ENCODE measurements at places on chromosomes 16 and 17.

DNA sequence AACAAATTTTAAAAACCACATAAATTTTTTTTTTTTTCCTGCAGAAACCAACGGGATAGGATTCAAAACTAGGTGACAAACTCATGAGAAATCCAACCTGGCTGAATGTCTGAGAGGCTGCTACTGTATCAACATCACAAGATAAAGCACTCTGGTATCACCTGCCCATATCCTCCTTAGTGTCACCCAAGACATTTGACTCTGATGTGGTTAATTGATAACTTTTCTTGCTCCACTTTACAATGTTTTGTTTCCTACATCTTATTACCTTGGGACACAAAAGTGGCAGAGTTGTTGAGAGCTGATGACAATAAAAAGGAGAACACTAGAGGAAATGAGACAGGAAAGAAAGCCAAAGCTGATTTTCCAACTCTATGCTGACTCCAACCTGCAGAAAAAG lies 4.0 kb upstream of the FBXL20 start:
- DNase-seq: no peak

GRCh38 chr17:81066072-81066471 lies 31.1 kb downstream of the BAIAP2 start:
- no peak for DNase-seq

DNA sequence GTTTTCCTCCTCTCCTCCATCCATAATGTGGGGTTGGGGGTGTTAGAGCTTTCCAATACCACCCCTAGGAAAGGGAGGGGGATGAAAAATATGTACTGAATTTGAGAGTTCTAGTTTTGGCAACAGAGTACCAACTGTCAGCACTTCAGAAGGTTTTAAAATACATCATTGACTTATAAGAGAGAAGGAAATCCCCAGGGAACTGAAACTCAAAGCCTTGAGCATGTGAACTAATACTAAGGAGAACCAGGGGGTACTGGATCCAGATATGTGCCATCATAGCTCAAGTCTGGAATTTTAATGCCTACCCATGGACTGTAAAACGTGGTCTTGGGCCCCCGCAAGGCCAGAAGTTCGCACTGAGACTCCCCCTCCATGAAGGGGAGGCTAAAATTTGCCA lies 15.8 kb downstream of the CACNG5 start:
- DNase-seq: no peak

DNA sequence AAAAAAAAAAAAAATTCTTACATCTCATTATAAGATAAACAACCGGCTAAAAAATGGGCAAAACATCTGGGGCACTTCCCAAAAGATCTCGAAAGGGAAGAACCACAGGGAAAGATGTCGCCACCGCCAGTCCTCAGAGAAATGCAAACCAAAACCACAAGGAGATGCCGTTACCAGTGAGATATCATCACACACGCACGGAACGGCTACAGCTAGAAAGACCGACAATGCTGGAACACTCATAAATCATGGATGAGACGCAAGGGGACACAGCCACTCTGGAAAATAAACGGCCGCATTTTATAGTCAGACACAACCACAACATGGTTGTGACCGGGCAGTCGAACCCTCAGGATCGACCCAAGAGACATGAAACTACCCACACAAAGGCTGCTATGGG lies 24.5 kb downstream of the WDR45B start:
- no peak for DNase-seq

GRCh38 chr17:35569405-35569804 lies 8.8 kb upstream of the SLFN14 start:
- no peak for DNase-seq

- DNase-seq: no peak
Observed at GRCh38 chr17:2398655-2399571, 1.9 kb downstream of the MNT start.

DNA sequence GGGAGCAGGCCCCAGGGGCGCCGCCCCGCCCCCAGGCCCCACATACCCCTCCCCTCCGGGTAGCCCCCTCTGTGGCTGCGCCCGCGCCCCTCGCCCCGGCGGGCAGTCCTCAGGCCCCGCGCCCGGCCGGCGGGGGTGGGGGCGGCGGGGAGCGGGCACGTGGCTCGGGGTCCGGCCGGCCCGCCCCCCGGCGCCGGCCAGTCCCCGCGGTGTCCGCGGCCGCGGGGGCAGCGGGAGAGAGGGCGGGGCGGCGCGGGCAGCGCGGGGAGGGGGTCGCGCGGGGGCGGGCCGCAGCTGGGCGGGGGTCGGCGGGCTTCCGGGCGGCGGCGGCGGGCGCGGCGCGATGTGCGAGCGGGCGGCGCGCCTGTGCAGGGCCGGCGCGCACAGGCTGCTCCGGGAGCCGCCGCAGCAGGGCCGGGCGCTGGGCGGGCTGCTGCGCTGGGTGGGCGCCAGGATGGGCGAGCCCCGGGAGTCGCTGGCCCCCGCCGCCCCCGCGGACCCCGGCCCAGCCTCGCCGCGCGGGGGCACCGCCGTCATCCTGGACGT lies 335 bp downstream of the NECAB2 start:
- DNase-seq: no peak

GRCh38 chr17:39921323-39921722 lies 2.9 kb upstream of the GSDMB start:
- DNase-seq: no peak

- DNase-seq: no peak
Observed at GRCh38 chr16:3641801-3642396, 12.6 kb upstream of the DNASE1 start.

DNA sequence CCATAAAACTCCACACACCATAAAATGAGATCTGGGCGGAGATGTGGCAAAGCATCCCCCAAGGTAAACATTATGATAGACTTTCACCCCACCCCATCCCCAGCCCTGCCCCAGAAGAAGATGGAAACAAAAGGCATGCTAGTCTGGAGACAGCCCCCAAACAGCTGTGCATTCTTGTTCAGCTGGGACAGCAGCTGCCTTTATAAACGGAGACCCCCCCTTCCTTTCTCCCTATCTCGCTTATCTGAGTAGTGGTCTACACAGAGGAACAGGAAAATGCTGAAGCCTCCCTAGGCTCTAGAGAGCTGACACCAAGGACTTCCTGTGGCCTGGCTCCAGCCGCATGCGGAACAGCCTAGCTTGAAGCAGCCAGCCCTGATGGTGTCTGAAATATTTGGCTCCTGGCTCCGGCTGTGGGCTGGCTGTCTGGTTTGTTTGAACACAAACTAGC lies 190.3 kb upstream of the ANKFN1 start:
- DNase-seq: no peak

DNA sequence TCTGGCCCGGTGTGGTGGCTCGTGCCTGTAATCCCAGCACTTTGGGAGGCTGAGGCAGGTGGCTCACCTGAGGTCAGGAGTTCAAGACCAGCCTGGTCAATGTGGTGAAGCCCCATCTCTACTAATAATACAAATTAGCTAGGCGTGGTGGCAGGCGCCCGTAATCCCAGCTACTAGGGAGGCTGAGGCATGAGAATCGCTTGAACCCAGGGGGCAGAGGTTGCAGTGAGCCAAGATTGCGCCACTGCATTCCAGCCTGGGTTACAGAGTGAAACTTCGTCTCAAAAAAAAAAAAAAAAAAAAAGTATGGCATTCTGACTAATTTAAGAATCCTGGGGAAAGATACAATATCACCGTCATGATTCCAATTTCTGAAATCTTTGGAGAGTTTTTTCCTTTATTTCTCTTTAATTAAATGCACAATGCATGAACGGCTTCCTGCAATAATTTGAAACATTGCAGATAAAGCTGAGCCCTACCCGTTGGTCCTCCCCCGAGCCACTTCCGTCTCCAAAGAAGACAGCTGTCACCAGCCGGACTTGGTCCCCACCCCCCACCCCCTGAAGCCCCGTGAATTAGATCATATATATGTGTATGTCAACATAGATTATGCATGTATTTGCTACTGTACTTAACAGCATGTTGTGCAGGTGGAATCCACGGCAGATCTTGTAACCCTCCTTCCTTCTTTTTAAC lies 142.6 kb upstream of the PLCG2 start:
- DNase-seq: no peak

GRCh38 chr17:4119299-4119698 lies 23.5 kb downstream of the ZZEF1 start:
- no peak for DNase-seq

DNA sequence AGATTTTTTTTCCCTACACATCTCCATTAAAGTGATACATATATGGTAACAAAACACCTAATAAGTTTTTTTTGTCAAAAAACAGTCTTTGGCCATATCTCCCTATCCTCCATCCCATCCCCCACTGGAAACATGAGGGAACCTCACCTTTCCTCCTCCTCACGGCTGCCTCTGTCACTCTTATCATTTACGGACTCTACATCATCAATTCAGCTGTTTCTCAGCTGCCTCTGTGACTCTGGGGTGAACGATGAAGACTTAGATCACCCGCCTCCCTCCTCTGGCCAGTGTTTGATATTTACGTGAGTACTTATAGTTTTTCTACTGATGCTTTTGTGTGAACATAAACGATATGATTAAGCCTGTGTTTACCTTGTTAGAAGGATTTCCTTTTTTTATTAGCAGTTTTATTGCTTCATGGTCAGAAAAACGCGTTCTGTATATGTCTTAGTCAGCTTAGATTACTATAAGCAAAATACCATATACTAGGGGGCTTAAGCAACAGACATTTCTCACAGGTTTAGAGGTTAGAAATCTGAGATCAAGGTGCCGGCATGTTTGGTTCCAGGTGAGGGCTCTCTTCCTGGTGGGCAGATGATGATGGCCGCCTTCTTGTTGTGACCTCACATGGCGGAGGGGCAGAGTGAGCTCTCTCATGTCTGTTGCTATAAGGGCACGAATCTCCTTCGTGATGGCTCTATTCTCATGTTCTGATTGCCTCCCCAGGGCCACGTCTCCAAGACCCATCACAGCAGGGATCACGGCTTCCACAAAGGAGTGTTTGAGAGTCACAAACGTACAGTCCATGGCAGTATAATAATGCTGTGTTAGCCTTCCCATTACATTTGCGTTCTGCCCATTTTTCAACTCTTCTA lies 32.1 kb downstream of the DNAH17 start:
- DNase-seq: no peak

GRCh38 chr16:20873331-20873730 lies 26.8 kb downstream of the DCUN1D3 start:
- DNase-seq: no peak

DNA sequence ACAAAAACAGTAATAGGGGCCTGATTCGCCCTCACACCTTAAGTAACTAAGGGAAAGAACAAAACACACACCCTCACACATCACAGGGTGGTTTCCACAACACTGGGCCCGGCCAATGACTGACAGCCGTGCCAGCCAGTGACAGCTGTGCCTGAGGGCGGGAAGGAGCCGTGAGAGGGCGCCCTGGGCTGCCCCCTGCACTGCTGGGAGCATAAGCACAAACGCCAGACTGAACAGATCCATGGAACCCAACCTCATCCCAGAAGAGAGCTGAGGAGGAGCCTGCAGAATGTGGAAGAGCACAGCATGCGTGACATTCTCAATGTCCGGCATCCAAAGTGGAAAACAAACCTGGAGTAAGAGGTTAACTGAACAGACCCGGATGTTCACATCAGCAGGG lies 16.0 kb downstream of the CSNK1D start:
- no peak for DNase-seq

GRCh38 chr17:4318186-4318585 lies 48.3 kb downstream of the UBE2G1 start:
- DNase-seq: no peak

- DNase-seq: no peak
Observed at GRCh38 chr17:27993723-27994310, 48.7 kb upstream of the NLK start.

DNA sequence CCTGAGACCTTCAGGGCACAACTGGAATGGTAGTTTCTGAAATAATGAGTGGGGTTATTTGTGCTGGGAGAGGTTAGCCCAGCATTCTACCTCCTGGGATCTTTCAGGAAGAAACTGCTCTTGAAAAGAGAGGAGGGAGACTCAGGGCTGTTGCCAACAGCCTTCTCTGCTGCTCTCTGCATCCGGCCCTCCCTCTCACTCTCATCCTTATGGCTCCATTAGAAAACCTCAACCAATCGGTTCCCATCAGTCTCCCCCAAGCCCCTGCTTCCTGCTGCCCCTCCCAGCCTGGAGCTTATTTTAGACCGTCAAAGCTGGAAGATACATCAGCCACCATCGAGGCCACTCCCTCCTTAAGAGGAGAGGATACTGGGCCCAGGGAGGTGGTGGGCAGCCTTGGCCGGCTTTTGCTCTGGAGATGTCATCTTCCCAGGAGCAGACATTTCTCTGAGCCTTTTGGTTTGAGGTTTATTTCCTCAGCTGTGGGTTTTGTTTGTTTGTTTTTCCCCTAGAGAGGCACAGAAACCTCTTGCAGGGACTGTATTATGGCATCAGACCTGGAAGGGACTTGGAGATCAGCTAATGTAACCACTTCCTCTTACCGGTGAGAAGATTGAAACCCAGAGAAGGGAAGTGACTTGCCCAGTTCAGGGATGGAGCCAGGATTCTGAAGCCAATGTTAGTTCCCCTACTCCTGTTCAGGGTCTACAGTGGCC lies 2.7 kb downstream of the MPRIP start:
- DNase-seq: no peak

DNA sequence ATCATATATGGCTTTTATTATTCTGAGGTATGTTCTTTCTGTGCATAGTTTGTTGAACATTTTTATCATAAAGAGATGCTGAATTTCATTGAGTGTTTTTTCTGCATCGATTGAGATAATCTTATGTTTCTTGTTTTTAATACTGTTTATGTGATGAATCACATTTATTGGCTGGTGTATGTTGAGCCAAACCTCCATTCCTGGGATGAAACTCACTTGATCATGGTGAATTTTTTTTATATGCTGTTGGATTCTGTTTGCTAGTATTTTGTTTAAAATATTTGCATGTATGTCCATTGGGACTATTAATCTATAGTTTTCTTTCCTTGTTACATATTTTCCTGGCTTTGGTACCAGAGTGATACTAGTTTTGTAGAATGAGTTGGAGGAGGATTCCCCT lies 500.2 kb downstream of the CDH11 start:
- no peak for DNase-seq

GRCh38 chr16:19068237-19068815 lies 912 bp downstream of the COQ7 start:
- DNase-seq: no peak

DNA sequence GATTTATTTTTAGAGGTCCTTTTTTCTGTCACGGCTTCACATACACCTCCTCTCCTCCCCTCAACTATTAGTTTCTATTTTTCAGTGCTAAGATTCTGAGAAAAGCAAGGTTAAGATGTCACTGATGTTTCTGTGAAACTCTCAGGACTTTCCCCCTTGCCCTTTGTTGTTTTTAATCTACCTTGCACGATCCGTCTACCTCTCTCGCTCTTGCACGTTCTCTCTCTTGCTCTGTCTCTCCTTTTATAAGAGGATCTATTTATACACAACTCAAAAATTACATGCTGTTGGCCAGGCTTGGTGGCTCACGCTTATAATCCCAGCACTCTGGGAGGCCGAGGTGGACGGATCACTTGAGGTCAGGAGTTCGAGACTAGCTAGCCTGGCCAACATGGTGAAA lies 43.6 kb downstream of the RPA1 start:
- no peak for DNase-seq

DNA sequence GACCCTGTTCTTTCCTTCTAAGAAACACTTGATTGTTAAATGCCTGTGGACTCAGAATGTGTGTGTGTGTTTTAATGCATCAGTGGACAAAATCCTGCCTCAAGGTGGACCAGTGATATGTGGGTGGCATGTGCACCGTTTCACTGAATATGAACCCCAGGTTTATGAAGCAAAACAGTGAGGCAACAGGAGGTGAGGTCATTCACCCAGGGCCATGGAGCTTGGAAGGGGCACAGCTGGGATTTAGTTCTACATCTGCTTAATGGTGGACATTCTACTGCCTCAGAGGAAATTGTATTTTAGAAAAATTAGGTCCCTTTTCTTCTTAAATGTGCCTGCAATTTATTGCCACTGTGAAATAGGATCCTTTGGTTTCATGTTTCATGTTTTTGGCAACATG lies 549.5 kb upstream of the EEF2KMT start:
- DNase-seq: no peak

GRCh38 chr17:43217614-43218087 lies 6.0 kb downstream of the TMEM106A start:
- DNase-seq: no peak
